ENCODE measurements at places on chromosomes 16 and 17.

DNA sequence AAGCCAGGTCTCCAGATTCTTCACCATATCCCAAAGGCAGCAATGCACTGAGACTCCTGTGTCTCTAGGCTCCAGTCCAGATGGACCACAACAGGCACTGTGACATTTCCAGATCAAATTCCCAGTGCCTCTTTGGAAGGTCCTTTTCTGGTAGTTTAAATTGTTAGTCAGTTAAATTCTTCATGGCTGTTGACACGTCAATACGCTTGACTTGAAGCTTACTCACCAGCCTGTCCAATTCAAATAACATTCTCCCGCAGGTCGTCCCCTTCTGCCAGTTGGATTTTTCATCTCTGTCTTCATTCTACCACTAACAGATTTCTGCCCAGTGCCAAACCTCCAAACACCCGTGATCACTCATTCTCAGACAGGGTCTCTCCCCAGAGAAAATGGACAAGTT, 86.7 kb downstream of the SHISA9 start:
- no peak for DNase-seq

DNA sequence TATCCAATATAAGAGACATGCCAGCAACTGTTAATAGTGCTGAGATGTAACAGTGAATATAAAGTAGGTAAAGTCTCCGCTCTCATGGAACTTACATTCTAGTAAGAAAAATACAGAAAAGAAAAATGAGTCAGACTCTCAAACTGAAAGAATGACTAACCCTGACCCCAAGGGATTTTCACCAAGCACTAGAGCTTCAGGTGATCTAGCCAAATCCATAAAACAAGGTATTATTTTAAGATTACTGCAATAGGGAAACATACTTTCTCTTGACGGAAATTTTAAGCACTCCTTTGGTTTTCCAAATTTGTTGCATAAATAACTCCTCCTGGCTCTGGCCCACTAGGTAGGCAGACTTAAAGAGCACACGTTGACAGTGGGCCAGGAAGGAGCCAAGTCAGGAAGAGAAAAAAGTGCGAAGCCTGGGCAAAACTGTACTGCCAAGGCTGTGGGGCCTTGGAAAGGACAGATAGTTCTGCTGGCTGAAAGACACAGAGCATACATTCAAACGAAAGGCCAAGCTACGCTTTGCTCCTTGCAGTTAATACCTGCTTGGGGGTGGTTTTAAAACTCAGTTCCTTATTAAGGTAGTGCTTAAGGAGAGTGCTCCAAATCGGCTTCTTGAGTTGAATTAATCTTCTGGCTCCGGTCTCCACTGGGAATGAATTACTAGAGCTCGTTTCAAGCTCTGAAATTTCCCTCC, 1.4 kb downstream of the GOT2 start:
- peak; percentile 39 for DNase-seq

DNA sequence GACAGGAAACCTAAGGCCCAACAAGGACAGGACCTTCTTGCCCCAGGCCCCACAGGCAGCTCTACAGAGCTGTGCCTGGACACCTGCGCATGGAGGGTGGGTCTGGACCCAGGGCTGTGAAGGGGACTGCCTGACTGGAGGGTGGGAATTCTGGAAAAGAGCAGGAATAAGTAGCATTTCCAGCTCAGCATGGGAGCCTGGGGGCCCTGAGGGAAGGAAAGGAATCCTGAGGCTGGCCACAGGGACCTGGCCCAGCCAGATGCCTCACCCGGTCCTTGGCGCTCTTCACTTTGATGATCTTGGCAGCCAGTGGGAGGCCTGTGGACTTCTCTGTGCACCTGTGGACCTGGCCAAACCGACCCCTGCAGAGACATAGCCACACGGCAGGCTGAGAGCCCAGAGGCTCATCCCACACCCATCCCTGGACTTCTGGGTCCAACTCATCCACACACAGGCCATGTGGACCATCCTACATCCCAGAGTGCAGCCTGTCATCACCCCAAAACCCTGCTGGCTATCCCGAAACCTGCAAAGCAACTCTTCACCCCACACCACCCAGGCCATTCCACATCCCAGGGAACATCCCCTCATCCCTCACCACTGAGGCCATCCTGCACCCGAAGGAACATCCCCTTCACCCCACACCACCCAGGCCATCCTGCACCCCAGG, 18.7 kb downstream of the MYLK3 start:
- no peak for DNase-seq

DNA sequence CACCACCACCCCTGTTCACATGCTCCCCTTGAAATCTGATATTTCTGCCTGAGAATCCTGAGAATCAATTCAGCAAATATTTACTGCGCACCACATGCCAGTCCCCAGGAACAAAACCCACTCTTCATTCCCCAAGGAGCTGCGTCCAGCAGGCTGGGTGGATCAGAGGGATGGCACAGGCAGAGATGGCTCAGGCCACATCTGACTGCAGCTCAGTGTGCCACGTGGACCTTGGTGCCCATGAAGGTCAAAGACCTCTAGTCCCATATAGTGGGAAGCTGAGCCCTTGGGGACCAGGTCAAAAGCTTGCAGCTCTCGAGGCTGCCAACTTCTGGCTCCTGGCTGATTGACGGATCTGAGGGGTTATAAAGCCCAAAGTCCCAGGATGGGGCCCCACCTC, 31.8 kb downstream of the CD300LF start:
- DNase-seq: no peak

DNA sequence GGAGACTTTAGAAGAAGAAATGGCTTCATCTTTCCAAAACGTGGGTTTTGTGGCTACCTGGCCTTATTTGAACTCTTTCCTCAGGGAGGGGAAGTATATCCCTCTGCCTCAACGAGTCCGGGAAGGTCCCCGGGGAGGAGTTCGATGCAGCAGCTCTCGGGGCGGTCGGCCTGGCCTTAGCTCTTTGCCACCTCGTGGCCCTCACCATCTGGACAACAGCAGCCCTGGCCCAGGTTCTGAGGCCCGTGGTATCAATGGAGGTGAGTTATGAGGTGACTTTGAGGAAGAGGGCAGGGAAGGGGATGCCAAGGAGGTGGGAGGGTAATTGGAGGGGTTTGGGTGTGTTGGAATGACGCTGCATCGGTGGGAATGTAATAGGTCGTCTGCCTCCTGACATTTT, 7.7 kb downstream of the ATXN2L start:
- no peak for DNase-seq

DNA sequence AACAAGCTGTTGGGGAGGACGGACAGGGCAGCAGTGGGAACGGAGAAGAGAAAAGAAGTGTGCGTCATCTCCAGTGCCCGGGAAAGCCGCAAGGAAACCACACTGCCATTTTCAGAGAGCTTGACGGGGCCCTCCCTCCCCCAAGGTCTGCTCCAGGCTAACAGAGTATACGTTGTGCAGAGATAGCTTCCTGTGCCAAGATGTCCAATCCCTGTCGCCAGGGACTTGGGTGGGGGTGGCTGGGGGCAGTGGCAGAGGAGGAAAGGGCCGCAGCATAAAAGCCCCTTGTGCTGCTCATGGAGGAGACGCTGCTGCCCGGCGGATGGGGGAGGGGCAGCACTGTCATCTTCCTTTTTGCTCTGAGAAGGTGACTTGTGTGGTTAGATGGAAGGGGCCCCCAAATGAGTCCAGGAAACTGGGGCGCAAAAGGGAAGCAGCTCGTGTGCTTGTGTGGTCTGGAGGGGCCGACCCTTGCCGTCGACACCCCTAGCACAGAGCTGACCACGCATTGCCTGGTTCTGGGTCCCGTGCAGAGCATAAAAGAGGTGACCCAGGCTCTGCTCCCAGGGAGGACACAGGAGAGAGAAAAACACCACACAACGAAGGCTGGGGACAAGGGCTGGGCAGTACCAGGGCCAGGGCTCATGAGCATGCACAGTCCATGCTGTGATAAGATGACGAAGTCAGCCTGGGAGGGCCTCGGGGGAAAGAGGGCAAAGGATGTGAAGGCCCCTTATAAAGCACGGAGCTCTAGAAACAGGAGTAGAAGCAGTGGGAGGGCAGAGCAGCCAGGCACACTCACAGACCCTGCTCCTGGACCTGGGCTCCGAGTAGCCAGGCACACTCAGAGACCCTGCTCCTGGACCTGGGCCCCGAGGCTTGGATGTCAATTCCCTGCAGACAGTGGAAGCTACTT, 372.7 kb downstream of the SLC39A11 start:
- peak; percentile 67 for DNase-seq

DNA sequence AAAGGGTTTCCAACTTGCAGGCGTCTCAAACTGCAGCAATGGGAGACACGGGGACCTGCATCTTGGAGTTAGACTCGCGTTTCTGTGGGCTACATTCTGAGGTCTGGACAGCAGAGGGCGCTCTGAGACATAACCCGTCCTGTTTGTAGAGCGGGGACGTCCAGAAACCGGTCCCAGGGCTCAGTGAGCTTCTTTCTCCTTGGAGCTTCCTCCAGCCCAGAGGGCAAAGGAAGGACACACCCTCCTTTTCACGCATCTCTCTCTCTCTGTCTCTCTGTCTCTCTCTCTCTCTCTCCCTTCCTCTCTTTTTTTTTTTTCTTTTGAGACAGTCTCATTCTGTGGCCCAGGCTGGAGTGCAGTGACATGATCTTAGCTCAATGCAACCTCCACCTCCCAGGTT, 19.8 kb downstream of the COX4I1 start:
- DNase-seq: peak; percentile 70

GRCh38 chr17:13833921-13834320, 232.2 kb upstream of the HS3ST3A1 start:
- DNase-seq: no peak

GRCh38 chr16:67773099-67773498, 33.3 kb downstream of the RANBP10 start:
- no peak for DNase-seq

DNA sequence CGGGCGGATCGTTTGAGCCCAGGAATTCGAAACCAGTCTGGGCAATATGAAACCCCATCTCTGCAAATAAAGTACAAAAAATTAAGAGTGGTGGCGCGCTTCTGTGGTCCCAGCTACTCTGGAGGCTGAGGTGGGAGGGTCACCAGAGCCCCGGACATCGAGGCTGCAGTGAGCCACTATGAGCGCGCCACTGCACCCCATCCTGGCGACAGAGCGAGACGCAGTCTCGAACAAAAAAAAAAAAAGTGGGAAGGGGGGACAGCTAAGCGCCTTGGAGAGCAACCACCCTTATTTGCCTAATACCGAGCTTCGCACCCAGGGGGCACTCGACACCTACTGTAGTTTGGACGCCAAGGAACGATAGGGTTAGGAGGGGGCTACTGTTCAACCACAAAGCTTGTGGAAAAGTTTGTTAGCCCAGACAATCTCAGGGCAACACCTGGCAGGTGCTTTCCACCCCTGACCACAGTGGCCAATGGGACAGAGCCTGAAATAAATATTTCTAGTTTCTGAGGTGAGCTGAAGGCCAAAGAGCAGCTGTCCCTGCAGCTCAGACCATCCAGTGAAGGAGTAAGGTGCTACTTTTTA, 847 bp upstream of the PSMC3IP start:
- peak; percentile 83 for DNase-seq

DNA sequence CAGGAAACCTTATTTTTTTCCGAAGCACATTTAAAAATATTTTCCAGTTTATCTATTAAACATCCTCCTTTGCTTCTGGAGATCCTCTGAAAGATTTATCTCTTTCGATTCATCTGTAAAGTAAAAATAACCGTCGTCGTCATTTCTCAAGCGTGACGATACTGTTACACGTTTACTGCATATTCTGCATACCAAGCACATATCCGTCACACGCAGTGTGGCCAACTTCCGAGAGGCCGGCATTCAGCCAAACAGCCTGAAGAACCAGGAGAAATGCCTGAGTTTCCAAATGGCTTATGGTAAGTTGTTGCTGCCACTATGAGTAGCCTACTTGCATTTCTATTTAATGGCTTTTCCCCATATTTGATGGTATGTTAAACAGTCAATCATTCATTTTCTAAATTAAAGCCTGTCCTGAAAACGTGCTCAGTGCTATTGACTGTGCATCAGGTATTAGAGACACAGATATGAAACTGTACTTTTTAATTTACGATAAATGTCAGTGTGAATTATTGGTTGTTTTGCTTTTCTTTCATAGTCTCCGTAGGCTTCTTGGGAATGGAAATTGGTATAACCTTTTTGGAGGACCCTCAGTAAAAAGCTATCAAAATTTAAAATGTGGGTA, 275.7 kb downstream of the WWOX start:
- no peak for DNase-seq

- peak; percentile 48 for DNase-seq
Observed at GRCh38 chr17:80262775-80263244, 2.2 kb downstream of the RNF213 start.

GRCh38 chr17:36848008-36848902, 89.0 kb upstream of the LHX1 start:
- DNase-seq: no peak

DNA sequence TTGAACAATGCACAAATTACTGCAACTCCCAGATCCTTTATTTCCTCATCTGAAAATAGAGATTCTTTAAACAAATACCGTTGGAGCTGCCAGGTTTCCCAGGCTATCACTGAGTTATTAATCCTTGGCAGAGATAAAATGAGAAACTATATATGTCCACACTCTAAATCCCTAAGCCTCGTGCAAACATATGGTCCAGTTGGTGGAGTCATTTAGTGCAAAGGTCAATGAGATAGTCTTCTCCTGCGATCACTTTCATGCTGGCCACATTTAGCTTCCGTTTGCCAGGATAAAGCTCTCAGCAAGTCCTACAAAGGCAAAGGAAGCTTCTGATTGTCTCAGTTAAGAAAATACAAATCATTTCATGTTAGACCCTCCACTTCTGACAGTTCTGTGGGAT, 11.0 kb downstream of the GRIN2A start:
- no peak for DNase-seq

GRCh38 chr16:75687361-75687760, 10.6 kb upstream of the CPHXL2 start:
- DNase-seq: no peak

- DNase-seq: no peak
Observed at GRCh38 chr16:1914988-1915387, 3.2 kb downstream of the HS3ST6 start.

DNA sequence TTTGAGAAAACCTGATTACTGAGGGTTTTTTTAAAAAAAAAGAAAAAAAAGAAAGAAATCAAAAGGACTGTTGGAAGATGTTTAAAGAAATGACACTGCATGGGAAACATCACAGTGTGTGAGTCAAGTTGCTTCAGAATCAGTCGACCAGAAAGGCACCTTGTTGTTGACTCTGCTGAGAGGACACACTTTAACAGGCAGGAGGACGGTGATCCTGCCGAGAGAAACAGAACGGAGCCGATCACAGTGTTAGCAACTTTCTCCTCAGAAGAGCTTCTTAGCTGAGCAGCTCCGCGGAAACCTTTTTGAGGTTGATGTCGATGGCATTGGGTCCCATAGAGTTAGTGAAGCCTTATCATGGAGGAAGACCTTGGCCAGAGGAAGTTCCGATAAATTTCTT, 538.7 kb downstream of the RBFOX1 start:
- no peak for DNase-seq

GRCh38 chr16:80946481-80946880, 60.2 kb downstream of the CMC2 start:
- no peak for DNase-seq

- no peak for DNase-seq
Observed at GRCh38 chr16:31093132-31093703, 1.4 kb downstream of the VKORC1 start.

DNA sequence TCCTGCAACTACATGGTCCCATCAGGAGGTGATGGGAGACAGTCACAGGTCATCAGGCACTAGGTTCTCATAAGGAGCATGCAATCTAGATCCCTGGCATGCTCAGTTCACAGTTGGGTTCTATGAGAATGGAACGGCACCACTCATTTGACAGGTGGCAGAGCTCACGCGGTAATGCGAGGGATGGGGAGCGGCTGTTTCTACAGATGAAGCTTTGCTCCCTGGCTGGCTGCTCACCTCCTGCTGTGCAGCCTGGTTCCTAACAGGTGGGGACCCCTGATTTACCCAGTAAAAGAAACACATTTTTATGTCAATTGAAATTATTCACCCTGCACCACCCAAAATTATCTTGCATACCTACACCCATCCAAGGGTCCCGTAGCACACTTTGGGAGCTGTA, 42.7 kb upstream of the ZNHIT3 start:
- DNase-seq: no peak
